ENCODE measurements at places on chromosomes 1 and 21. TPM values are rescaled to one million over a fixed set of nuclear protein-coding genes. Genes with fewer than 3 reads are reported as not detected.
A peak's percentile ranks its signal among the peaks of the same experiment; 100 is the strongest.

The DFFA gene
- 44.4 TPM for polyA plus RNA-seq

DNA sequence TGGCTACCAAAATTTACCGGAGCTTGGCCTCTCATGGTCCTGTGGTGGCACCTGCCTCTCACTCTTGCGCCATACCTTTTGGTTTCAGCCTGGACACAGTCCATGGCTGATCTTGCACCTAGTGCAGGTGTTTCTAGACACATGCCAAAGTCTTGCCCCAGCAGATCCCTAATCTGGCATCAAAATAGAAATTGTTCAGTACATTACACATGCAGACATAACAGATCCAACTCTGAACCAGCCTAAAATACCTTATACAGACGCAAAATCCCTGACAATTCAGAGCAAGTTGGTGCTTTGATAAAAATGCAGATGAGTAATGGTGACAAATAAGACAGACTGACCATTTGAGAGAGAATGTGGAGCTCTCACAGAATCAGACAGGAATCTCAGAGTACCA lies 44.1 kb downstream of the NGF start:
- no peak for DNase-seq

- DNase-seq: no peak
Observed at GRCh38 chr1:188708795-188709535, 1768.7 kb downstream of the BRINP3 start.

GRCh38 chr1:239730378-239730777 lies 344.0 kb downstream of the CHRM3 start:
- no peak for DNase-seq

GRCh38 chr1:114310695-114311271 lies 157.1 kb upstream of the SYT6 start:
- no peak for DNase-seq

DNA sequence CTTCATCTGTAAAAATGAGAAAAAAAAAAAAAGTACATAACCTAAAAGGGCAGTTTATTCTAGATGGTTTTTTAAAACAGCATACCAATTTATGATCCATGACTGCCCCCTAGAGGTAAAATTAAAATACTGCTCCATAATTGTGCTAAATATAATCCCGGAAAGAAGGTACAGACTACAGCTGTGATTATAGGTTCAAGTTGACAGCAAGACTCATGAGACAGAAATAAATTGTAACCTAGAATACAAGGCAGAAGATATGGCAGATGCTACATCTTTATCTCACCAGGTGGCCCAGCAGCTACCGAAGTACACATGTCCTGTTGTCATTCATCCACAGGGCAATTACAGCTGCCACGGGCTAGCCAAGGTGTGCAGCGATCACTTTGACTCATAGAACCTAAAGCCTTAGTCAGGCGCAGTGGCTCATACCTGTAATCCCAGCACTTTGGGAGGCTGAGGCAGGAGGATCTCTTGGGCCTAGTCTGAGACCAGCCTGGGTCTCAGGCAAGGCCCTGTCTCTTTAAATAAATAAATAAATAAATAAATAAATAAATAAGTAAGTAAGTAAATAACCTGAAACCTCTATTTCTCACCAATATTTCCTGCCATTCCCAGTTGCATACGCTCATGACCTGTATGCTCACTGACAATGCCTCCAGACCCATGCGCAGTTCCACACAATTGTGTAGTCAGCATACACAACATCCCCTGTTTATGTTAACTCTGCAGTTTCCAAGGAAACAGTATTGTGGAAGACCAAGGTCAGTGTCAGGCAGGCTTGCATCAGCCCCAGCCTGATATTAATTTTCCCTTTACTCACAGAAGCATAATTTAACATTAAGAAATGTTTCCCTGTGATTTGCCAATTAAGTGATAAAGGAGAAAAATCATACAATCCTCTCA lies 18.3 kb upstream of the PPIE start:
- peak; percentile 55 for DNase-seq

The NMNAT2 gene
- polyA plus RNA-seq: not detected

GRCh38 chr1:192776998-192777397 lies 31.8 kb upstream of the RGS2 start:
- no peak for DNase-seq

DNA sequence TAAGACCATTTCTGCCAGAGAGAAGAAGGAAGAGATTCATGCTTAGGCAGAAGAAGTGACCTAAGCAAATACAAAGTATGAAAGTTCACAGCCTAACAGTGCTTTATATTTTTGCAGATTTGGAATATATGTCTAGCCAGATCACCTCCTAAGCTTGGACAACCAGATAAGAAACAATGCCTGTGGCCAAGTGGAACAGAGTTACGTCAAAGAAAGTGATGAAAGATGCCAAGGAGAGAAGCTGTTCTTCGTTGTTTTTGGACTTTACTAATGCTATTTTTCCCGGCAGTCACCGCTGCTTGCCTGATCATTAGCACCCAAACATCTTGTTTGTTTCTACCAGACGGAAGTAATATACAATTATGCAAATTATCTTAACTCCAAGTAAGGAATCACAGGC lies 489.2 kb upstream of the C1orf87 start:
- DNase-seq: no peak

The MROH7 gene
- polyA plus RNA-seq: not detected

All from K562 (cell line).